ENCODE measurements at places on chromosomes 2 and 18.

GRCh38 chr2:74198023-74198460 lies 373 bp upstream of the MTHFD2 start:
- DNase-seq: no peak

GRCh38 chr18:61360404-61361383 lies 27.5 kb downstream of the CDH20 start:
- no peak for DNase-seq

DNA sequence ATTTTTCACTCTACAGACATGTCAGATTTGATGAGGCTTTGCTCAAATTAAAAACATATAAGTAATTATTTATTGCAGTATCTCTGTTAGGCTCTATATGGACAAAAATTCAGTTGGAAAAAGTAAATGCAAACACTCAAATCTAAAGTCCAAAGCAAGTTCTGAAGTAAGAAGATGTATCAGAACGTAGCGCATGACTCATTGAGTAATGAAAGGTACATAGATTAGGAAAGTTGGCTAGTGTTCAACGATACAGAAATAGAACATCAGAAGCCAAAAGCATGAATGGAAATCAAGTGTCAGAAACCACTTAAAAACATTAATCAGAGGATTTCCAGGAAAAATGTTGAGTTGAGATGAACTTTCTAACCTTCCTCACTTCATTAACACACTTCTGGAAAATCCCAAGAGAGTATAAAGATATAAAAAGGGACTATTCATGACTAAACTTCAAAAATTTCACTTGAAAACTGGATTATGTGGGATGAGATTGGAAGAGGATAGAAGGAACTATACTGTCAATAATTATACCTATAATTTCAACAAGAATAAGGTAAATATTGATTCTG lies 494.1 kb downstream of the LRRTM4 start:
- no peak for DNase-seq

GRCh38 chr2:74149570-74150319 lies 2.0 kb upstream of the BOLA3 start:
- DNase-seq: no peak

- peak; percentile 58 for DNase-seq
Observed at GRCh38 chr2:10305254-10305635, 2.5 kb downstream of the HPCAL1 start.

DNA sequence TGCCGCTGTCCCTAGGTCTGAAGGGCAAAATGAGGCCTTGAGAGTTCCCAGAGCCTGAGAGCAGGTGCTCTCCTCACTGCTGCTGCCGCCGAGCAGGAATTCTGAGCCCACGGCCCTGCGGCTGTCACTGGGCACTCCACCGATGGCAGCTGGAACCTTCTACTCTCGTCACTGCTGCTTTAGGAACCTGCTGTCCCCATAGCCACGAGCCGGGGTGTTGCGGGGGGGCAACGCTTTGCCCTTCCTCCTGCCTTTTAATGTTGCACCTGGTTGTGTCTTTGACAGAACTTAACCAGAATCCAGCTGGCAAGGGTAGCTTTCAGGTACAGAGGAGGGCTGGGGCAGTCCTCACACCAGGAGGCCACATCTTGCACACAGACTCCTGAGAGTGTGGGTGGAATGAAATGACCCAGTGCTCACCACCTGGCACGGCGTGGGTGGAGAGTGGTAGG lies 32.3 kb downstream of the NCK2 start:
- DNase-seq: no peak

- DNase-seq: no peak
Observed at GRCh38 chr2:125224188-125224587, 1199.1 kb downstream of the CNTNAP5 start.

DNA sequence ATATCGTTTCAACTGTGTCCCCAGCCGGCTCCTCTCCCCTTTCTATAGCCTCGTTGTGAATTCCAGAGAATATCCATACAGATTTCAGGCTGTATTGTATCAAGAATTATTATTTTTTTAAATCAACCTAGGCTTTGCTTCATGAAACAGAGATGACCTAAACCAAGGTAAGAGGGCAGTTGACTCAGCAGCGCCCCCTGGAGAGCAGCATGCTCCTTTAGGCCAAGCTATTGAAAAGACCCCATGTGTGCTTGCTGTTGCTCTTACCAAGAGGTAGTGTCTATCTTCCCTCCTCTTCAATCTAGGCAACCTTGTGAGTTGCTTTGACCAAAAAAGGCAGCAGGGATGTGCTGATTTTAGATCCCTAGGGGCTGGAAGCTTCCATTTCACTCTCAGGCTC lies 426.7 kb upstream of the SMIM21 start:
- no peak for DNase-seq

DNA sequence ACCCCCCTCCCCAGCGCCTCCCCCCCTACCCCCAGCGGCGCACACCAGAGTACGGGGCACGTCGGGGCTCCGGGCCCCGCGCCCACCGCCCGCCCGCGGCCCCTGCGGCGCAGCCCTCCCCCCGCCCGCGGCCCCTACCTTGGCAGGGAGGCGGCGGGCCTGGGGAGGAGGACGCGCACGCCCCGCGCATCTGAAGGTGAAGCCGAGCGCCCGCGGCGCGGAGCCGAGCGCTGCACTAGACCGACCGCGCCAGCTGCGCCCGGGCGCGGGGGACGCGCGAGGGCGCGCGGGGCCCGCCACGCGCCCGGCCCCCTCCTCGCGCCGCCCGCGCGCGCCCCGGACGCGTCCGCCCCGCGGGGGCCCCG lies at the start of gene ZNF516:
ZNF516 (minus strand) TSS at position 237 of the 365 bp plus-strand sequence. CDS start 52,188 bp downstream, outside the sequence.
- peak; percentile 17 for DNase-seq

GRCh38 chr2:191015239-191015638 lies 1.3 kb upstream of the STAT1 start:
- peak; percentile 58 for DNase-seq

DNA sequence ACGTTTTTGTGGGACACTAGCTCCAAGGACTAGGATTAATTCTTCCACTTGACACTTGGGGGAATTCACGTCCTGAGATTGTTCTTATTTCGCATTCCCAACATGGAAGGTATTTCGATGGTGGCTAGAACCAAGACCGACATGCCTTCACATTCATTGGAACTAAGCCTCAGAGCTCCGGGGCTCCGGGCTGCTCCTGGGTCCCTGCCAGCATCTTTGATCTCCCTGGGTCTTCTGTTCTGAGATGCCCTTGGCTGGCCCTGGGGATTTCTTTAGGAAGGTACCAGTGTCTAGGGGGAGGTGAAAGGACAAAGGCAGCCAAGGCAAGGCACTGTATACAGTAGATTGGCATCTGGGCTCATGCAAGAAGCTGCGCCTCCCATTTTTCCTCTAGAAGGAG lies 76.8 kb downstream of the DYSF start:
- no peak for DNase-seq

GRCh38 chr2:152464851-152465470 lies 130.0 kb downstream of the FMNL2 start:
- DNase-seq: no peak

DNA sequence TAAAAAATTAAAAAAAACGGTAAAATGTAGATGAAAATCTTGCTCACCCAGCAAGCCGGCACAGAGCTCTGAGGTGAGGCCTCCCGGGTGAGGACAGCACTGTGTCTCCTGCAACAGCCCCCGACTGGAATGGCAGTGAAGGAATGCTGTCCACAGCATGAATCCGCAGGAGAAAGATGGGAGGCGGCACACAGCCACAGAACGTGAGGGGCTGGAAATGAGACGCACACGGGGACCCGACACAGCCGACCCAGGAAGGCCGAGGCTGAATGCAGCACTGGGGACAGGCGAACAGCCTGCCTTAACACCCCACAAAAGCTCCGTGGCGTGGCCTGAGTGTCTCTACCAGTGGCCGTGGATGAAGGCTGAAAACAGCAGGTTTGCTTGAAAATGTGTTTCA lies 34.7 kb downstream of the BOK start:
- DNase-seq: no peak
